ENCODE measurements at places on chromosomes 2 and 18. TPM values are rescaled to one million over a fixed set of nuclear protein-coding genes. Genes with fewer than 3 reads are reported as not detected.

DNA sequence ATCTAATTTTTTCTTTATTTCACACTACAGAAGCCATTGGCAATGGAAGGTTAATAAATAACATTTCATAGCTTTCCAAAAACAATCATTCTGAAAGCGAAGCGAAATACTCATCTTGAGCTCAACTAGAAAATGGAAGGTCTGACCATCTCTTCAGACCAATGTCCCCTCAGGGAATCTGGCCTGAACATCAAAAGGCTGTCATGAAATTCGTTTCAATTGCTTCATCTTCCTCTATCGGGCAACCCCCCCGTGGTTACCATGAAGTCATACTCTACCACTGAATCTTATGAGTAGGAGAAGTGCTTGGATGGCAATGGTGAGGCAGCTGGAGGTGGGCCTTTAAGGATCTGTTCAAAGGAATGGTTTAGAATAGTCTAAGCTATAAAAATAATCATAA, 22.9 kb upstream of the CYTIP start:
- DNase-seq, result no peak

DNA sequence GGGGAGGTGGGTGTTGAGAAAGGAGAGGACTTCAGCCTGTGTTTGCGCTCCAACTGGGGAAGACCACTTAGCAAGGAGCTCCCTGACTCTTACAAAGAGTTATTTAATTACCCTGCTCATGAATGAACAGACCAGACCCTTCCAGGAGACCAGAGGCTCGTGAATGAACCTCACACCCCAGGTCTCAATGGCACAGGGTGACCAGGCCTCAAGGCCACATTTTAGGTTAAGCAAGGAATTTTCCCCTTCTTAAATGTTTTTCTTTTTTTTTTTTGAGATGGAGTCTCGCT, 25.3 kb downstream of the SMAD7 start:
- no peak for DNase-seq

The ADCYAP1 gene
- total RNA-seq, result not detected

GRCh38 chr2:85907671-85908157, 18.9 kb upstream of the ST3GAL5 start:
- DNase-seq, result no peak

The REG3A gene
- not detected for total RNA-seq
